ENCODE measurements at places on chromosomes 1 and 21.

GRCh38 chr1:154972213-154972516, 1.6 kb upstream of the SHC1 start:
- DNase-seq: no peak

DNA sequence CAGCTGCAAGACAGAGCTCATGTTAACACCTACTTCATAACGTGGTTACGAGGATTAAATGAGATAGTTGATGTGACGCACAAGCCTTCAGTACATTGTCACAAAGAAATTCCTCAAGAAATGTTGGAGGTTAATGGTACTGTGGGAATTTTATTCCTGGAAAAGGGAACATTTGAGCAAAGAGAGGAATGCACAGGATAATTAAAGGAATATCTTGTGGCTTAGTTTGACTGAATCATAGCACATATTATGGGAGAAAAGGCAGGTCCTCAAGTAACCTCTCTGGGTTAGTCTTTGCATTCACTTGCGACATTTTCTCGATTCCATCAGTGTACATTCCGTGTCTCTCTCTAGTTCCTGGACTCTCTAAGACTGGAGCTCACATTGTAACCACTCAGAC, 300.2 kb upstream of the DUSP10 start:
- DNase-seq: peak; percentile 93

DNA sequence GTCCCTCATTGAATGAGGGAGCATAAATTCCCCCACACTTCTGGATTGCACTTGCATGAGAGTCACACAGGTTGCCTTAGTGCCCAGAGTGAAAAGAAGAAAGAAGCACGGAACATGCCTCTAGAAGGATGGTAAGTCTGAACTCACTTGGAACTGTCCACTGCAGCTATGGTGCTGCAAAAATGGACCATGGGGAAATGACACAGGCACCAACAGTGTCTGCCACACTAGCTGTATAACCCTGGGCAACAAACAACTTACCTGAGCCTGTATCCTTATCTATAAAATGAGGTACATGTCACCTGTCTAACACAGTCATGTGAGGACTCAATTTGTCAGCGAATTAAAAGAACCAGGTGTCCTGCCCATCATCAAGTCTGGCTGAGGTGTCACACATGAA, 50.7 kb downstream of the PALMD start:
- no peak for DNase-seq

DNA sequence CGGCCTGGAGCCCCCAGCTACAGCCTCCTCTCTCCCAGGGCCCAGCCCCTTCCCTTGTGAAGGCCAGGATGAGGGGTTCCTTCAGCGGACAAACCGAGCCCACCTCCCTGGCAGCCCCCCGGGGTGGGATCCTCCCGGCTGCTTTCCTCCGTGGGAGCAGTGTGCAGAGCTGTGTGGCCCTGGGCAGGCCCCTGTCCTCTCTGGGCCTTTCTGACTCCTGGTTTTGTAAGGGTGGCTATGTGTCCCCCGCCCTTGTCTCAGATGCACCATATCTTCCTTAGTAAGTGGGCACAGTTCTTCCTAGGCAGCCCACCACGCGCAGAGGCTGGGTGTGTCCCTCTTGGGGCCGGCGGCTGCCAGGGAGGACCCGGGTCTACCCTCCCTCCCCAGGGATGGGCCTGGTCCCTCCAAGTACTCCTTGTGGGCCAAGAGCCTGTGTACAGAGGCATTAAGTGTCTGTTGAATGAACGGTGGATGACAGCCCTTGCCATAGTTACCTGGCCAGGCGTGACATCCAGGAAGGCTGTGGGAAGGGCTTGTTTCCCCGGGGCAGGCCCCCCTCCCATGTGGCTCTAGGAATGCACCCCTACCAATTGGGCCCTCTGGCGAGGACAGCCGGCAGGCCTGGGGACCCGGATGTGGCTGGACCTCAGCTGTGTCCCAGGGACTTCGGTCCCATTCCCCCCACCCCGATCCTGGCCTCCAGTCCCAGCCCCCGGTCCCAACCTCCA, 3.8 kb downstream of the SMIM1 start:
- DNase-seq: no peak

GRCh38 chr1:63877021-63877767, 103.4 kb downstream of the ROR1 start:
- DNase-seq: no peak

- no peak for DNase-seq
Measured at GRCh38 chr1:199747984-199748383, 279.5 kb upstream of the NR5A2 start.

DNA sequence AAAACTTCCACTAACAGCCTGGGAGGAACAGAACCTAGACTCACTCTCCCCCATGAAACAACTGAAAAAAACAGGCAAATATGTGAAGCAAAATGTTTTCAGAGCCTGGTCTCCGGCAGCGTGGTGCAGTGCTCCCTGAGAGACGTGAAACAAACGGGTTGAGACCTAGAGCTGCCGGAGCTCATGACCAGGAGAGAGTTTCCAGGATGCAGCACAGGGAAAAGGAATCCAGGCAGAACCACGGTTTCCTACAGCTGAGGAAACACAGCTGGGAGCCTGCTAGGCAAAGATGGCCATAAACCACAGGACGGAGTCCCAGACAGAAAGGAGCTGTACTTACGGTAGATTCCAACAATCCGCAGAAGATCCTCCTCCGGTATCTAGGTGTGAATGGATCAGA, 20.2 kb upstream of the SLC19A1 start:
- DNase-seq: peak; percentile 19

DNA sequence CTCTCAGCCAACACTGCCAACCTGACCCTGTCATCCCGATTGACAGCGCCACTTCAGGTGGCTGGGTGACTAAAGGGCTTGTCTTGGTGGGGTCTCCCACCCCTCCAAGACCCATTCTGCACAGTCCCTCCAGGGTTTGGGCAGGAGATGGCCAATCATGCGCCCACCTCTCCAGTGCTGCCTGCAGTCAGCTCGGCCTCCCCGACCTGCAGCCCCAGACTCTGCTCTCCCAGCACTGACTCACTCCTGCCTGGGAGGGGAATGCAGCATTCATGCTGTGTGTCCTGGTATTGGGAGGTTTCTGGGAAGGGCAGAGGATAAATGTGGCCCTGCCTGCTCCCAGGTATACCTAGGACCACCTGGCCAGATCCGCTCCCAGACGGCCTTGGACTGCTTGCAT, 9.7 kb downstream of the TMEM81 start:
- no peak for DNase-seq

GRCh38 chr1:223001653-223002634, 141.1 kb downstream of the TLR5 start:
- DNase-seq: no peak

GRCh38 chr1:203075236-203076030, 10.4 kb downstream of the MYOG start:
- DNase-seq: no peak

GRCh38 chr1:14909273-14909672, 244.3 kb upstream of the TMEM51 start:
- no peak for DNase-seq

DNA sequence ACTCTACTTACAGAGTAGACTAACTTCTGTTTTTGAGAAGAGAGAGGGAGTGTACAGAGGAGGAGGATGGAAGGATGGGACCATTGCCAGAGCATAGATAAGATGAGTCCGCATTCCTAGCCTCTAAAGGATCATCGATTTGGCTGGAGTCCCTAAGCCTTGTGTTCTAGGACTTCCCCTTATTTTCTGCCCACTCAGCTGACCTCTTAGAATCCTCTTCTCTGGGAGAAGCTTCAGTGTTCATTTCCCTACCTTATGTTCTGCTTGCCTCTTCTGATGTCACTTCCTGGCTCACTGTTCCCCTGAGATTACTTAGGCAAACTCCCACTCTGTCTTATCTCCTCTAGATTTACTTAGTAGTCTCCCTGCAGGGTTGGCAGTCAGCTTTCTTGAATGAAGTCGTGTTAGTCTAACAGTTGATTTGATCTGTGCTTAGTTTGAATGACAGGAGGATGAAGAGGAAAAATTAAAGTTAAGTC, 156.7 kb downstream of the SYT2 start:
- DNase-seq: no peak

DNA sequence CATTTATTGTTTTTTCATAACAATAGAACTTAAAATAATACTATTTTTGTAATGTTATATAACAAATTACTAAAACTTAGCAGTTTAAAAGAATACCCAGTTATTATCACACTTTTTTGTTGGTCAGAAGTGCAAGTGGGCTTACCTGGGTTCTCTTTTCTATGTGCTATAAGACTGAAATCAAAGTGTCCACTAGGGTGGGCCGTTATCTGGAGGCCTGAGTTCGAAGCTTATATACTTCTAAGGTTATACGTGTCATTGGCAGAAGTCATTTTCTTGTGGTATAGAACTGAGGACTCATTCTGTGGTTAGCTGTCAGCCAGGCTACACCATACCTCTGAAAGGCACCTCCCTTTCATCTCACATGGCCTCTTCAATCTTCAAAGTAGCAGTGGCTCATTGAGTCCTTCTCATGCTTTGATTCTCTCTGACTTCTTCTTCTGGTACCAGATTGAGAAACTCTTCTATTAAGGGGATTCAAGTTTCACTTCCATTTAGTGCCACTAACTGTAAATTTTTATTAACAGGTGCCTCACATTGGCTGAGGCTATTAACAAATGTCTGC, 414.3 kb downstream of the AMY1C start:
- no peak for DNase-seq

- peak; percentile 68 for DNase-seq
Measured at GRCh38 chr1:77281491-77282186, at the start of gene AK5. Gene AK5 (plus strand): TSS chr1:77282019. CDS start chr1:77282314, 295 bp downstream.

GRCh38 chr1:174289644-174290310, 130.5 kb downstream of the RABGAP1L start:
- no peak for DNase-seq

DNA sequence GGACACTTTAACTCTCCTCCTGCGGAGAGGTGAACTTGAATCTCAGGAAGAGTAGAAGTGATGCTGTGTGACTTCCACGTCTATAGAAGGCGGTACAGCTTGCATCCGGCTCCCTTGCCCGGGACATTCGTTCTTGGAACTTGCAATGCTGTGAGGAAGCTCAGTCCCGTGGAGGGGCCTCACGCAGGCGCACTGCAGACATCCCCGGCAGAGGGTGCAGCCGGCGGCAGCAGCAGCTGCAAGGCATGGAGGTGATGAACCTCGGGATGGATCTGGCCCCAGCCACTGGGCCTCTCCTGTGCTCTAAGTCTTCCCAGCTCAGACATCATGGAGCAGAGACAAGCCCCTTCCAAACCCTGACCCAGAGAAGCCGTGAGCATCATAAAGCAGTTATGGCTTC, 61.8 kb upstream of the SOD1 start:
- no peak for DNase-seq

GRCh38 chr1:228010921-228011320, 4.1 kb downstream of the WNT3A start:
- DNase-seq: no peak

DNA sequence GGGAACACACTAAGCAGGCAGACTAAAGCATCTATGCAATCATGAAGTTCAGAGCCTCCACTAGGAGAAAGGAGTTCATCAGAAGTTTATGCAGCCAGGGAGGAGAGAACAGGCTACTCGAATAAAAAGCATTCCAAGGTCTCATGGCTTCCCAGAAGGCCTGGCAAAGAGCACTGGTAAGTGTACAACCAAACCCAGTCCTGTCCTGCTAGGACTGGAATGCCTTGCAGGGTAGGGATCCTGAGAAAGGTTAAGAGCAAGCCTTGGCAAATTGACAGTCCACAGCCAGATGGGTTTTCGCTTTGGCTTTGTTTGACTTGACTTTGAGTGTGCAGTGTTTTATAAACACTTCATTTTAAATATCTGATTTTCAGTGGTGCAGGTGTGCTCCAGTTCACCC, 133.6 kb upstream of the ATP1B1 start:
- DNase-seq: no peak

- DNase-seq: peak; percentile 65
Measured at GRCh38 chr1:25568090-25568833, 24.9 kb downstream of the LDLRAP1 start.

- DNase-seq: no peak
Measured at GRCh38 chr1:12811409-12811784, 19.8 kb downstream of the PRAMEF11 start.

- no peak for DNase-seq
Measured at GRCh38 chr21:46154155-46154954, 1.0 kb downstream of the FTCD start.

DNA sequence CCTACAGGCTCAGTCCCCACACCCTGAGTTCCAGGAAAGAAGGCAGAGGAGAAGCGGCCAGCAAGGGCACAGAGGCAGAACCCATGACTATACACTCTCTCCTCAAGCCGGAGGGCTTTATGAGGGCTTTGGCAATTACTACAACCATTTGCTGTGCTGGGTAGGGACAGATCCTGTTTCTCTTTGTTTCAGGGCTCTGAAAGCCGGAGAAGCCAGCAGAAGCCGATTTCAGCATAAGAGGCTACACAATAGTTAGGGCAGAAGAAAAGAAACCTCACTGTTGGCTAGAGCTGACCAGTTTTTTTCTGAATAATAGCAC, 13.9 kb downstream of the GPR3 start:
- no peak for DNase-seq

DNA sequence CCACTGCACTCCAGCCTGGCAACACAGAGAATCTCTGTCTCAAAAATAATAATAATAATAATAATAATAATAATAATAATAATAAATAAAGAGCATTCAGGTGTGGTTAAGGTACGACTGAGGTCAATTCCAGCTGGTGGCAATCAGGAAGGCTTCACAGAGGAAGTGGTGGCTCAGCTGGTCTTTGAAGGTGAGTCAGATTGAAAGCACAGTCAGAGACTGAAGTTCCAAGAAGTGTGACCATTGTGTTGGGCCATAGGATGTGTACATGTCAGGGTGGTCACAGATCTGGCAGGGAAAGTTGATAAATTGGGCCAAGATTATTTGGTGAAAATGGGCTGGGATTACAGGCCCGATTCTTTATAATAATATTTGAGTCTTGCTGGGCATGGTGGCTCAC, 31.0 kb upstream of the MED18 start:
- no peak for DNase-seq

DNA sequence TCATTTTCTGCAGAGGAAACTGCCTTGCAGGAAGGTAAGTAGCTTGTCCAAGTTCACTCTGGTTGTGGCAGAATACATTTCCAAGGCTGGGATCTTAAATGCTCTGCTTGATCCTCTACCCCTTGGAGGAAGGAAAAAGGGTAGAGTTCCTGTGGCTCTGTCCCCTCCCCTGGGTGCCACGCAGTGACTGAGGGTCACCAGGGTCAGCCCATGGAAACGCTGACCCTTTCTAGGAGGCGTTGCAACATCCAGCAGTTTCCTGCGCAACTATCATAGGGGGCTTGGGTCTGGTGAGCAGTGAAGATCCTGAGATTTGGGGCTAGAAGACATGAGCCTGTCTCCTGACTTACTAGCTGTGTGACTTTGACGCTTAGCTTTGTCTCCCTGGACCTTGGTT, 29.4 kb upstream of the EPS8L3 start:
- no peak for DNase-seq

GRCh38 chr1:203756036-203756435, 8.9 kb upstream of the LAX1 start:
- no peak for DNase-seq

GRCh38 chr1:21903638-21904453, 33.3 kb downstream of the HSPG2 start:
- DNase-seq: peak; percentile 45

- peak; percentile 21 for DNase-seq
Measured at GRCh38 chr1:38274974-38275373, 228.4 kb upstream of the POU3F1 start.

GRCh38 chr1:33177996-33178540, 3.8 kb downstream of the TRIM62 start:
- no peak for DNase-seq

All from EH (cell line).